Stimulated activated CD8-positive, alpha-beta memory T cell treated with anti-CD3 and anti-CD28 coated beads, Interleukin-15, amount 100 ng/mL, for 24 hours (primary cell): ENCODE measurements at places on chromosomes 12 and 14.

GRCh38 chr12:57552835-57553313 is 3.0 kb downstream of the KIF5A start:
- no peak for DNase-seq

GRCh38 chr14:64549791-64550620 is at the start of gene PPP1R36:
TSS of gene PPP1R36 (plus strand) at chr14:64549961. CDS start at chr14:64549998, 37 bp downstream.
- no peak for DNase-seq

DNA sequence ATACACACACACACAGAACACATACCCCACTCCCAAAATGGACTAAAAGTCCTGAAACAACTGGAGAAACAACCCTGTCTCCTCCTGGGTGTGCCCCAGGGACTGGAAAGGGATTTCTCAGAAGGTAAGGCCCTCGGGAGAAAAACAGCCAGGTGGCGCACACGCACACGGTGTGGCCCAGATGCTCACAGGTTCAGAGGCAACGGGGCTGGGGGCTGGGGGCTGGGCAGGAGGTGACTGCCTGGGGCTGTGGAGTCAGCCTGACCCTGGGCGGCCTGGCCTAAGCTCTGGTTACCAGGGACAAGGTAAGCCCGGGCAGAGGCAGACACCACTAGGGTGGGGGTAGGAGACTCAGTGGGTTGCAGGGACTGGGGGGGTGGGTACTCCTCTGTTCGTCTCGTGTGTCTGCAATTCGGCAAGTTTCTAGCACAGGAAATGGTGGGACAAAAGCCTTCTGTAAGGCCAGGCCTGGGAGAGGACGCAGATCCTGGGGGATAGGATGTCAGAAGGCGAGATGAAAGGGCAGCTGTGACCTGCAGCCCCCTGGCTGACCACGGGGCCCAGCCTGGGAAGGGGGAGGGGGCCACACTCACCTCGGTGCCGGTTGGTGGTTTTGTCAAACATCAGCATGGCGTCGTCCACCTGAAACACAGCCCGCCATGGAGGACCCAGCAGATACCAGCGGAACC is 10.4 kb downstream of the MSI1 start:
- DNase-seq = no peak

- DNase-seq = no peak
Measured at GRCh38 chr12:122057769-122058168, 20.8 kb upstream of the MLXIP start.

- DNase-seq = no peak
Measured at GRCh38 chr12:63880742-63881263, 36.3 kb downstream of the SRGAP1 start.

GRCh38 chr12:22272335-22273151 is 62.0 kb downstream of the ST8SIA1 start:
- no peak for DNase-seq

DNA sequence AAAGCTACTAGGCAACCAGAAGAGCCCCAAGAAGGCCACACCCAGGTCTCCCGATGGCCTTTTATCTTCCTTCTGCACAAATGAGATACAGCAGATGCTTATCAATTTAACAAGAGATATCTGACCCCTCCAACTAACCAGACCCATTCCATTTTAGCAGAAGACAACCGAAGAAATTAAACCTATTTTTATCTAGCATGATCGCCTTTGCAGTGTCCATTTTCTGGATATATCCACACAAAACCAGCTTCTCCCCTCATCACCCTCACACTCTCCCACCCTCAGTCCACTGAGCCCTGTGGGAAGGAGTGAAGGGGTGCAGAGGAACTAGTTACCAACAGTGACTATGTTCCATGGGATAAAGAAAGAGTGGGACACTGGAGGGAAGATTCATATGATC is 20.9 kb upstream of the DHRS4 start:
- DNase-seq = no peak

DNA sequence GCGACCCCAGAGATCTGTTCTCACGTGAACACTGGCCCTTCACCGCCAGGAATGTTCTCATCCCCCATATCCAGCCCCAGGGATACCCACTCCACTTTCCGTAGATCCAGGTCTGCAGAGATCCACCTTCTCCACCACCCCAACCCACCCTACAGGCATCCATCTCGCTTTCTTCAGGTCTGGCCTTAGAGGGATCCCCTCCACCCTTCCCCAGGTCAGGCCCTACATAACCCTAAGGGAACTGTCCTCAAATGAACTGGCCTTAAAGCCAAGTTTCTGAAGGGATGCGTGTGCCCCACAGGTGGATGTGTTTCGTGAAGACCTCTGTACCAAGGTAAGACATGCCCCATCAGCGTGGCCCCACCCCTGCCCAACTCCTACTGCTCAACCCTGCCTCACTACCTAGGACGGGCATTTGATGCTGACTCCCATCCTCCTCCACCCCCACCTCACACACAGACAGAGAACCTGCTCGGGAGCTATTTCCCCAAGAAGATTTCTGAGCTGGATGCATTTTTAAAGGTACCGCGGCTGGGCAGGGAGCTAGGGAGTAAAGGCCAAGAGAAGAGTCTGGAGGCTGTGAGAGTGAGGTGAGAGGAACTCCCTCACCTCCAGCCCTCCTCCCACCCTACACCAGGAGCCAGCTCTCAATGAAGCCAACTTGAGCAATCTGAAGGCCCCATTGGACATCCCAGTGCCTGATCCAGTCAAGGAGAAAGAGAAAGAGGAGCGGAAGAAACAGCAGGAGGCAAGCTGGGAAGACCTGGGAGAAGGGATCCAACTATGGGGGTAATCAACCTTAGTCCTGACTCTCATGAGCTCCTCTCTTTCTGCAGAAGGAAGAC is 912 bp downstream of the PSME1 start:
- DNase-seq = no peak

GRCh38 chr14:77964586-77964985 is 164.7 kb downstream of the ADCK1 start:
- no peak for DNase-seq

GRCh38 chr14:21063479-21063878 is 5.9 kb downstream of the RNASE8 start:
- no peak for DNase-seq

DNA sequence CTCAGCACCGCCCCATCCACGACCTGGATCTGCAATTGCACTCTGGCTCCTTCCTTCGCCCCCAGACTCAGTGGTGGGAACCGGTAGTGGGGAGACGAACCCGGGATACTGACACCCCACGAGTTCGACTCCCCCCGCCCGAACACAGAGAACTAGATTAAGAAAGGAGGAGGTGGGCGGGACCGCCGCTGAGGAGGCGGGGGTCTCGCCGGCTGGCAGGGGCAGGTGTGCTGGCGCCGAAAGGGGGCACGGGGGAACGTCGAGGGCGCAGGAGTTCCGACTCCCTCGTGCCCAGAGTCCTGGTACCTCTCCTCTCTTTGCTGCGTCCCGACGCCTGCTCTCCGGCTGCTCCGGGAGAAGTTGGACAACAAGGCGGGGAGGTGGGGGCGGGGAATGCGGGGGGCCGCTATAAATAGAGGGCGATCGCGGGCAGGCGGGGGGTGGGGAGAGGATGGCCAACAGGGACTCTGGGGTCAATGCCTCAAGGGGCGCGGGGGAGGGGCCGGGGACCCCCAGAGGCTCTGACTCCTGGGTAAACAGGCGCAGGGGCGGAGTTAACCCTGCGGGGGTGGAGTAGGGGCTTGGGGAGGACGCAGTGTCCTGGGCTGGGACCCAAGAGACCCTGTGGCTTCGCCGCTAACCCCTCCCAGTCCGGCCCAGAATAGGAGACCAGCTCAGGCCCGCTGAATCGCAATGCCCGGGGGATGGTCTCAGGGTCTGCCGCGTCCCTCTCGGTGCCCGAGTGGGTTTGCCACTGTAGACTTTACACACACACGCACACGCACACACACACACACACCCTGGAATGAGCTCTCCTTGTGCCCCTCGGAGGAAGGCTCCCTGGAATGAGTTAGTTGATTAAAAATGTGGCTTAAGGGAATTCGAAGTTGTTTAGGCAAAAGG is 761 bp upstream of the NDRG2 start:
- DNase-seq = no peak

DNA sequence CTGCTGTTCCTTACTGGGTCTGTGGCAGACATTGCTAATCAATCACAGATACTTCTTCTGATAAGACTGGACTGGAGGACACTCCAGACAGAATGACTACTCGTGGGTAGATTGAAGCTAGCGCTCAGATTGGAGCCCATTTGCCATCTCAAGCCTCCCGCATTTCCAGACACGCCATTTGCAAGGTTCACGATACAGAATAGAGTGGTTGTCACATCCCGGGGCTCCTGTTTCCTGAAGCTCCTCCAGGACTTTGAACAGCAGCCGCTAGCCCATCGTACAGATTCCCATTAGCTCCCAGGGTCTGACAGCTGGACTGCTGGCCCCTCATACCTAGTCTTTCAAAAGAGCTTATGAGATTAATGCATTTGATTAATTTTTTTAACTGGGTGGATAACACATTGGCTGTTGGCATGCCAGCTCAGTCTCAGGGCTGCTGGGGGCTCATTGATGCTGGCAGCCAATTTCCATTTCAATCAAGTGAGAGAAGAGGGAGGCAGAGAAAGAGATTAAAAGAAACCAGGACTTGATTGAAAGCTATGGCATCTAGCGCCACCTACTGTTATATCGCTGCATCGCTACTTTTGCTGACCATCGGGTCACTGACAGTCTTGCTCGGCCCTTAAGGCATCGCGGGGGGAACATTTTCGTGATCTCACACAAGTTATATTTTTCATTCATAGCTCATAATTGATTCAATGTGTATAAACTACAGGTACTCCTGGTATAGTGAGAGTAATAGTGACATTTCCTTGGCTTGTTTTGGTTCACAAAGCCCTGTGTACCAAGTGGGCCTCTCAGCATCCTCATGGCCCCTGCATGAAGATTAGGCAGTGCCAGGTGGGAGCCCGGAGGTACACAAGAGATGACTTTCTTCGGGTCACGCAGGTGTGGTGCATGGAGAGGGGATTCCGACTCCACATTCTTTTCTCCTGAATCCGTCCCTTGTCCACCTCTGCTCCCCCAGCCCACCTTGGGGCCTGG is 78.6 kb downstream of the CCDC60 start:
- no peak for DNase-seq

DNA sequence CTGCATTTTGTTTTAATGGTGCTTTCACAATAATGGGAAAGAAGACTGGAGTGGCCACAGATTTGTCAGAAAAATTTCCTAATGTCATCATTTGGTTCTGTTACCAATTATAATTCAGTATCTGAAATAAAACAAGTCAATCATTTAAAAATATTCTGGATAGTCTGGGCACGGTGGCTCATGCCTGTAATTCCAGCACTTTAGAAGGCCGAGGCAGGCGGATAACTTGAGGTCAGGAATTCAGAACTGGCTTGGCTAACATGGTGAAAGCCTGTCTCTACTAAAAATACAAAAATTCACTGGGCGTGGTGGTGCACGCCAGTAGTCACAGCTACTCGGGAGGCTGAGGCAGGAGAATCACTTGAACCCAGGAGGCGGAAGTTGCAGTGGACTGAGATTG is 4.0 kb upstream of the LIMA1 start:
- DNase-seq = no peak

DNA sequence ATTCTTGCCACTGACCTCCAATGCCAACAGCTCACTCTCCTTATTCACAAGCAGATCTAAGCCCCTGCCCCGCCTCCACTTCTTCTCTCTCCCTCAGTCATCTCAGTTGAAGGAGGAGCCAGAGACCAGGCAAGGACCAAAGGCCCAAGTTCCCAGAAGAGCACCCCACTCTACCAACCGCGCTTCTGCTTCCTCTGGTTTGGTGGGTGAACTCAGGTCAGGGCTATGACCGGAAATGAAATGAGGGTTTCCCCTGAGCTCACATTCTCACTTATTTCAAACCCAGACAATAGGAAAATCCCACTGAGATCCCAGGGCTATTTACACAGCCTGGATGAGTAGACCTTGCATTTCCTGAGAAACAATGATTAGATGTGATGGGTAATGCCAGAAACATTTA is 9.9 kb downstream of the DPF3 start:
- DNase-seq = no peak

DNA sequence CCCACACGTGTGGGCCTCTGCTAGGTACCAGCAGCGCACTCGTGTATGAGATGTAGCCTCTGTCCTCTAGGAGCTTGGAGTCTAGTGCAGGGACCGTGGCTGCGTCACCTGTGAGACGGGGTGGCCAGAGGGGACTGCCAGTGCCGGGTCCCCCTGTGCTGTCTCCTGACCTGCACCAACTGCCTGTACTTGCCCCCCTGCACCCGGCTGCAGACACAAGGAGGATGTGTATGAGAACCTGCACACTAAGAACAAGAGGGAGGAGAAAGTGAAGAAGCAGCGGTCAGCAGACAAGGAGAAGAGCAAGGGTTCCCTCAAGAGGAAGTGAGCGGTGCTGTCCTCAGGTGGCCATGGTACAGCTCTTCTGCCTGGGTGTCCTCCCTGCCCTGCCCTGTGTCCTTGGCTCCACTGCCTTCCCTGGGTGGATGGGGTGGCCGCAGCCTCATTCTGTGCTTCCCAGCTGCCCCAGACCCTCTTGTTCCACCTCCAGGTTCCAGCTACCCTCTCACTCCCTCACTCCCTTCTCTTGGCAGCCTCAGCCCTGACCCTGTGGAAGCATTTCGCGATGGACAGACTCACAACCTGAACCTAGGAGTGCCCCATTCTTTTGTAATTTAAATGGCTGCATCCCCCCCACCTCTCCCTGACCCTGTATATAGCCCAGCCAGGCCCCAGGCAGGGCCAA is 9.6 kb downstream of the PTPN6 start:
- DNase-seq = no peak

- DNase-seq = no peak
Measured at GRCh38 chr12:8154526-8154925, 2.3 kb upstream of the ZNF705A start.

GRCh38 chr12:15274561-15274967 is 47.7 kb upstream of the PTPRO start:
- no peak for DNase-seq

DNA sequence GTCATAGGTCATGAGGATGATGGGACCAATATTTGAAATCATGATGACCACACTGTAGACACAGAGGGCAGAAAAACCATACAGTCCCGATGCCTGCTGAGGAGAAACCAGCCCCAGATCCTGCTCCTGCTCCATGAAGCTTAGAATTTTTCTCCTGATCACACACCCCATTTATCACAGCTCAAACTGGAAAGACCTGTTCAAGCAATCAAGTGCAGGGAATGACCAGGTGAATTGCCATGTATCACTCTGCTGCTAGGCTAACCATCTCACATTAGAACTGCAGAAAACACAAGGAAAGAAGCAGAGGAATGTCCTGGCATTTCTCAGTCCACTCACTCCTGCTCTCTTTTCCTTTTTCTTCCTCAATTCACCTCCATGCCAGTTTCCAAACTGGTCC is 18.1 kb downstream of the MANSC1 start:
- no peak for DNase-seq

DNA sequence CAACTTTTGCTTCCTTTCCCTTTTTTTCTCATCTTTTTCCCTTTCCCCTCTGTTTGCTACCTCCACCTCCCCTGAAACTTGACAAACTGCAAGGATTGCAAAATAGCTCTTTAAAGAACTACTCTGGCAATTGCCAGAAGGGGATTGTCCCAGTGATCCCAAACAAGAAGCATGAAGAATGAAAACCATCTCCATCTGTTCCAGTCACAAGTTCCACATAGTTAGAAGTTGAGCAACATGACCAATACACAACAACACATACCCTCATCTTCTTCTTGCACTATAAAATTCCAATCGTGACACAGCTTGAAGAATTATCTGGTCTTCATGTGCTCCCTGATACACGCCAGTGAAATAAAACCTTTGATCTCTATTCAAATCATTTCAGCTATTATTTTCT is 93.7 kb upstream of the USP15 start:
- no peak for DNase-seq

- no peak for DNase-seq
Measured at GRCh38 chr12:58871556-58871955, 48.7 kb downstream of the LRIG3 start.

GRCh38 chr12:6104027-6104426 is 20.4 kb downstream of the VWF start:
- no peak for DNase-seq
